AG04450 (cell line): ENCODE measurements at places on chromosomes 2 and 18. TPM values are rescaled to one million over a fixed set of nuclear protein-coding genes. Genes with fewer than 3 reads are reported as not detected.
A peak's percentile ranks its signal among the peaks of the same experiment; 100 is the strongest.

GRCh38 chr2:150762571-150762970 is 275.1 kb upstream of the RND3 start:
- DNase-seq, result no peak

DNA sequence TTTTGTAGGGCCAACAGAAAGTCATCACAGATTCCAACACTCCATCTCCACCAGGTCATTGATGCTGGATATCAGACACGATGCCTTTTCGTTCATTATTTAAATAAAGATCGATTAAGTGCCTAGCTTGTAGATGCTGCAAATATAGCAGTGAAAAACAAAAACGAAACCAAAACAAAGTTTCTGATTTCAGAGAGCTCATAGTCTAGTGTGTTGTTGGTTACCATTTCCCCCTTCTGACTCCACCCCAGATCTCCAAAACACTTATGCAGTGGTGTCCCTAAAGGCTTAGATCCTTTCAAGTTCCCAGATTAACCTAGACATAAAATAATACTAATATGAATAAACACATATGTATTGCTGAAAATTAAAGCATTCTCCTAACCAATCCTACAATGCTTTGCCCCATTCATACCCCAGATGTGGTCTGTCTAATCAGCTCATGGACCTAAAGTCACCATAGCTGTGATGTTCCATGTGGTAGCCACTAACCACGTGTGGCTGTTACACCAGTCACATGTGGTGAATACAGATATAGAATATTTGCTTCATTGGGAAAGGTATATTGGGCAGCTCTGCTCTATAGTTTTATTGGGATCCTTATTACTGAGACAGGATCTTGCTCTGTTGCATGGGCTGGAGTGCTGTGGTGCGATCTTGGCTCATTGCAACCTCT is 787.2 kb downstream of the TDRD15 start:
- no peak for DNase-seq

Gene TLX2
- polyA plus RNA-seq, result not detected in 2 replicates

DNA sequence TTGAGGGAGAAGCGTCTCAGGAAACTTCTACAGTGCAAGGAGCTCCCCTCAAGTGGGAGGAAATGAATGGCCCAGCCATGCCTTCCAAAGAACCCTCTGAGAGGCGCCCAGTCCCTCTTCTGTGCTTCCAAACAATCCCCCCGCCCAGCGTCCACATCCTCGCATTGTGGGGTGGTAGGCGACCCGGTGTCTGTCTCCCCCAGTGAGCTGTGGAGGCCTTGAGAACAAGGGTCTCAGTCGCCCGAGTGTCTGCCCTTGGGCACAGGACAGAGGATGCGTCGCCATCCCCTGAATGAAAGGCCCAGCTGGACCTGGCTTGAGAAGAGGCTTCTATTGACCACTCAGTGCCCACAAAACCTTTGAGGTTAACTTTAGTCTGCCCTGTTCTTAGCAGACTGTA is 29.7 kb downstream of the INPP5D start:
- no peak for DNase-seq

DNA sequence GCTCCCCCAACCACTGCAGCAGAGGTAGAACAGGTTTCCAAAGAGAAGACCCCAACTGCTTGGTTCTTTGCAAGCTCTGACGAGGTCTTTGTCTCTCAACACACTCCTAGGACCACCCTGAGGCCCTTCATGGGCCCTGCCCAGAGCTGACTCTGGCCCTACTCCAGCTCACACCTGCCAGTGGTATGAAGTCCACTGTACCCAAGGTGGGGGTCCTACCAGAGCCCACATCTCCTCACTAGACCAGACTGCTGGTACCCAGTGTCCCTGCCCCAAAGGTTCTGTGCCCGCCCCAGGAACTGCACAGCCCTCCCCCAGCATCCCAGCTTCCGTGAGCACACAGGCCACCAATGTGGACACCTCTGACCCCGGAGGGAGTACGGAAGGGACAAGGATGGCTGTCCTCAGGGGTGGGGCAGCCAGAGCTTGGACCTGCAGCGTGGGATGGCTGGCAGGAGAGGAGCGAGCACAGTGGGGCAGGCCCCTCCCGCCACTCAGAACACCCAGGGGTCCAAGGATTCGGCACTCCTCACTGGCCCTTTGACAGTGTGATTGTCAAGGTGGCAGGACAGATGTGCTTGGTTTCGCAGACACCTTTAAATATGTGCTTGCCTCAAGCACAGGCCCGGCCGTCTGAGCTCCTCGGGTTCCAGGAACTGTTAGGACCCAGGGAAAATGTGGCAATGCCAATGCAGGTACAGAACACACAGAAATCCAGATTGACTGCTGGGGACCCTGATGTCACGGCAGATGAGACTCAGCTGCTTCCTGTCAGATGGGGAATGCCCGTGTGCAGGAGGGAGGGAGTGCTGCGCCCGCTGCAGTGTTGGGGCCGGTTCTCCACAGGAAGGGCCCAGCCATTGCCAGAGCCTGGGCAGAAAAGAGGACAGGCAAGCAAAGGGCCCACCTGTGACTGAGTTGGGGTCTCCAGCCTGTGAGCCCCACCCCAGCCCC is 51.2 kb downstream of the MTERF4 start:
- no peak for DNase-seq

Gene KDM3A
- 24.2 and 33.0 TPM in 2 replicates for polyA plus RNA-seq

GRCh38 chr2:69933839-69934613 is 19.1 kb downstream of the MXD1 start:
- peak; percentile 47 for DNase-seq

Gene MBD5
- polyA plus RNA-seq, result 31.5 and 40.4 TPM in 2 replicates

- no peak for DNase-seq
Measured at GRCh38 chr2:36886664-36887063, 79.7 kb downstream of the STRN start.

GRCh38 chr2:58131191-58132011 is 84.8 kb downstream of the VRK2 start:
- no peak for DNase-seq

- DNase-seq, result no peak
Measured at GRCh38 chr2:102848366-102848839, 86.6 kb downstream of the TMEM182 start.

GRCh38 chr2:231127480-231127879 is 2.6 kb upstream of the HTR2B start:
- DNase-seq, result no peak

- peak; percentile 80 for DNase-seq
Measured at GRCh38 chr2:12587729-12588522, 128.8 kb upstream of the TRIB2 start.

DNA sequence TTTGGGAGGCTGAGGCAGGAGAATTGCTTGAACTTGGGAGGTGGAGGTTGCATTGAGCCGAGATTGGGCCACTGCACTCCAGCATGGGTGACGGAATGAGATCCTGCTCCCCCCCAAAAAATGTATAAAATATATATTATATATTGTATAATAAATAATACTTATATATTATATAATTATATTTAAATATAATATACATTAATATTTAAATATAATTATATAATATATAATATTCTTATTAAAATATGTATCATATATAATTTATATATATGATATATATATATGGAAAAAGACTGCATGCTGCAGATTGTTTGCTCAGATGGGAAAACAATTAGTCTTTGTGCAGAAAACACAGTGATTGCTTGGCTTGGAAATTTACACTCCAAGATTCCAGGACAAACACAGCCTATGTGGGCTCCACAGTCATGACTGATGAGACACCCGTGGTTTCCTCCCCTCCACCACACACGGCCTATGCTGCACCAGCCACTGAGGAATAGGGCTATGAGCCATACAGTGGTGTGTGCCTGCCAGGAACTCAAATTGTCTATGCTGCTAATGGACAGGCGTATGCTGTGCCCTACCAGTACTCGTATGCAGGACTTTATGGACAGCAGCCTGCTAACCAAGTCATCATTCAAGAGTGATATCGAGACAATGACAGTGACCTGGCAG is 30.0 kb downstream of the PMAIP1 start:
- no peak for DNase-seq

Gene RND3
- 533 and 627 TPM in 2 replicates for polyA plus RNA-seq

Gene CTIF
- polyA plus RNA-seq, result 40.2 and 44.7 TPM in 2 replicates

GRCh38 chr2:173216668-173217067 is 138.0 kb upstream of the CDCA7 start:
- DNase-seq, result no peak

Gene ZSWIM2
- 0.10 TPM in 1 of 2 replicates, not detected in the other for polyA plus RNA-seq

GRCh38 chr2:11329776-11330175 is 14.7 kb downstream of the ROCK2 start:
- no peak for DNase-seq

- no peak for DNase-seq
Measured at GRCh38 chr18:34933909-34934661, 107.1 kb upstream of the MAPRE2 start.

- peak; percentile 13 for DNase-seq
Measured at GRCh38 chr2:175926272-175926671, 75.8 kb downstream of the LNPK start.

- DNase-seq, result peak; percentile 84
Measured at GRCh38 chr2:127064642-127065250, 42.2 kb downstream of the BIN1 start.

DNA sequence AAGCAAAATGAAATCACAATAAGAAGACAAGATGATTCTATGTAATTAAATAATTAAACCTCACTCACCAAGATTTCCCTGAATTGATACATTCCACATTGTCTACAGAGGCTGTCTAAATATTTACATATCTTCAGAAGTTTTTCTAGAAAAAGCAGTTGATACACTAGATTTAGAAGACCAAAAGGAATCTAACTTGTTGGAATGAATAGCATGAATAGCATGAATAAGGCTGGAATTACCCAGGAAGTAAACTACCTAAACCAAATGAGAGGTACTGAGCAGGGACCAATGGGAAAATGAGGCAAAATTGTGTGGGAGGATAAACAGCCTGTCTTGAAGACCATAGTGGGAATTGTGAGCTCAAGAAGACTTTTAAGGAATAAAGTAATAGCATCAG is 479.7 kb downstream of the TXNL1 start:
- DNase-seq, result peak; percentile 16

GRCh38 chr2:193561054-193561453 is 1366.3 kb upstream of the TMEFF2 start:
- DNase-seq, result no peak

Gene MTIF2
- 20.6 and 28.7 TPM in 2 replicates for polyA plus RNA-seq

DNA sequence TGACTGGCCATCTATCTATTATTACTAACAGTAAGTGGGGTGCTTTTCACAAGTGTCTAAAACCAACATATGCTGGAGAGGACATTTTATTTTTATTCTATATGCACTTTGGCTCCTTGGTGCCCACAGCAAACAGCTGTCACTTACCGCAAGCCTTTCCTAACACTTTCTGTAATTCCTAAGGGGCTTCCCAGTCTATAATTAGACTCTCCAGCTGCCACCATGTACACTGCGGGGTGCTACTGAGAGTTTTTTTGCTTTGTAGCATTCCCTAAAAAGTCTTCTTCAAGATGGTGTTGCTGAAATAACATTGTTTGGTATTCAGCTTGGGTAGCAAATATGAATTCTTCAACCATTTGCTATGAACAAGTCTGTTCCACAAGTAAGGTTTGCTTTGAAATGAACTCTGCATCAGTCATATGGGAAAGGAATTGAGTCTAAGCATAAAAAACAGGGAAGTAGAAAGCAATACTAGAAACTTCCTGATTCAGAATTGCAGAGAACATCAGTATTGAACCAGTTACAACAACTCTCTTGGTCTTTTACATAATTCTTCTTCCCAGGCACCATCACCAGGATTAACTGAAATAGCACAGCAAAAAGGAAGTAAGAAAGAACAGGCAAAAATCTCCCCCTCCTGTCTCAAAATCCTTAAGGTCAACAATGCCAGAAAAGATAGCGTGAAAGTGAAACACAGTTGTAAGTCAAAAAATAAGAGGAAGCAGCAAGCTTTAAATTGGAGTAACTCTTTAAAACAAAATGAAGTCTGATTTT is 28.6 kb downstream of the EPB41L3 start:
- DNase-seq, result no peak

- DNase-seq, result no peak
Measured at GRCh38 chr2:219209236-219210195, 2.9 kb downstream of the ZFAND2B start.

GRCh38 chr2:152359573-152360363 is 24.8 kb downstream of the FMNL2 start:
- DNase-seq, result no peak

GRCh38 chr2:1993711-1994682 is 249.7 kb upstream of the PXDN start:
- no peak for DNase-seq

Gene CLEC4F
- polyA plus RNA-seq, result not detected in 2 replicates

Gene CFAP221
- polyA plus RNA-seq, result not detected in 2 replicates

DNA sequence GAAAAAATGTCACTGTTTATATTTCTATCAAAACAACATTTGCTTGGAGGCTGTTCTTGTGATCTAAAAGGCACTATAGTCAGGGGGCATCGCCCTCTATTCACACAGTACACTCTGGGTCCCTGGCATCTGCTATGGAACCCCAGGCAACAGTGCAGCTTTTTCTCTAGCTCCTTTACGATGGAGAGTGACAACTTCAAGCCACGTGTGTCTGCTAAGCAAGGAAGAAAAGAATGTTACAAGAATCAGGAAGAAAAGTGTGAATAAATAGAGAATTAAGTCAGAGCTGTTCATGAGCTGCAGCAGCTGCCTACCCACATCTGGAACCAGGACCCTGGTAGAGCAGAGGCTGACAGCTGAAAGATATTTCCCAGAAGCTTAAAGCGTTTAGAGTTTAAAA is 11.2 kb downstream of the RND3 start:
- DNase-seq, result no peak

GRCh38 chr2:233063976-233064411 is 3.9 kb downstream of the INPP5D start:
- DNase-seq, result no peak

Gene CMPK2
- polyA plus RNA-seq, result not detected in 2 replicates

- DNase-seq, result no peak
Measured at GRCh38 chr2:64455545-64455944, 1.6 kb downstream of the LGALSL start.

Gene C2orf74
- polyA plus RNA-seq, result 15.3 and 21.7 TPM in 2 replicates

GRCh38 chr2:145653553-145653952 is 1133.6 kb upstream of the ZEB2 start:
- DNase-seq, result no peak

Gene LDLRAD4
- polyA plus RNA-seq, result not detected in 2 replicates

Gene LHCGR
- polyA plus RNA-seq, result 3.4 and 3.8 TPM in 2 replicates

- no peak for DNase-seq
Measured at GRCh38 chr2:110993557-110994231, 127.0 kb upstream of the BCL2L11 start.

GRCh38 chr2:198312596-198313483 is 508.4 kb downstream of the PLCL1 start:
- no peak for DNase-seq

- DNase-seq, result no peak
Measured at GRCh38 chr2:190711069-190711468, 62.2 kb downstream of the NAB1 start.

Gene CKAP2L
- 2.9 and 4.4 TPM in 2 replicates for polyA plus RNA-seq

Gene AUP1
- 51.9 and 64.4 TPM in 2 replicates for polyA plus RNA-seq

Gene ST6GAL2
- polyA plus RNA-seq, result 0.06 TPM in 1 of 2 replicates, not detected in the other

- DNase-seq, result no peak
Measured at GRCh38 chr2:7262727-7263126, 345.5 kb downstream of the RNF144A start.

DNA sequence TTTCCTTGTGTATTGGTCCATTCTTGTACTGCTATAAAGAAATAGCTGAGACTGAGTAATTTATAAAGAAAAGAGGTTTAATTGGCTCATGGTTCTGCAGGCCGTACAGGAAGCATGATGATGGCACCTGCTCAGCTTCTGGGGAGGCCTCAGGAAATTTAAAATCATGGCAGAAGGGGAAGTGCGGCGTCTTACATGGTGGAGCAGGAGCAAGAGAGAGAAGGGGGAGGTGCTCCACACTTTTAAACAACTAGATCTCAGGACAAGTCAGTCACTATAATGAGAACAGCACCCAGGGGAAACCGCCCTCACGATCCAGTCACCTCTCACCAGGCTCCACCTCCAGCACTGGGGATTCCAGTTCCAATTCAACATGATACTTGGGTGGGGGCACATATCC is 54.3 kb downstream of the MSH2 start:
- no peak for DNase-seq

- no peak for DNase-seq
Measured at GRCh38 chr2:219062081-219062480, 1.4 kb upstream of the IHH start.
